ENCODE measurements at places on chromosomes 1 and 21. TPM values are rescaled to one million over a fixed set of nuclear protein-coding genes. Genes with fewer than 3 reads are reported as not detected.

GRCh38 chr1:93033785-93034184, 45.3 kb upstream of the MTF2 start:
- no peak for DNase-seq

The CYP2J2 gene
- total RNA-seq = not detected

GRCh38 chr1:60390593-60391282, 317.2 kb upstream of the C1orf87 start:
- DNase-seq = no peak

DNA sequence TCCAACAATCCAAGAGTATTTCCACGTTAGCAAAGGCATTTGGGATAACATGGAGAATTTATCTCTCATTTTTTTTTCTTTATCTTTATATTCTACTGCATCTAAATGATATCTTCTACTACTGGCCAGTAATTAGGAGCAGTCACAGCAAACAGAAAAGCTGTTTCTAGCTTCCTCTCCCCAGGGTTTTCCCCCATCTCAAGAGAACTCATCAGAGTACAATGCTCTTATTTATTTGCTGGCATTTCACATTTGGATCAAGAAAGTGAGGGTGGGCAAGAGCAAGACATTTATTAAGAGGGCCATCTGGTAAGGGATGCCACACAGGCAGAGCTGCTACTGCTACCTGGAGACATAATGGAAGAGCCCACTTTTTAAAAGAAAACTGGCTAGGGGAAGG, 368.2 kb downstream of the USH2A start:
- no peak for DNase-seq

DNA sequence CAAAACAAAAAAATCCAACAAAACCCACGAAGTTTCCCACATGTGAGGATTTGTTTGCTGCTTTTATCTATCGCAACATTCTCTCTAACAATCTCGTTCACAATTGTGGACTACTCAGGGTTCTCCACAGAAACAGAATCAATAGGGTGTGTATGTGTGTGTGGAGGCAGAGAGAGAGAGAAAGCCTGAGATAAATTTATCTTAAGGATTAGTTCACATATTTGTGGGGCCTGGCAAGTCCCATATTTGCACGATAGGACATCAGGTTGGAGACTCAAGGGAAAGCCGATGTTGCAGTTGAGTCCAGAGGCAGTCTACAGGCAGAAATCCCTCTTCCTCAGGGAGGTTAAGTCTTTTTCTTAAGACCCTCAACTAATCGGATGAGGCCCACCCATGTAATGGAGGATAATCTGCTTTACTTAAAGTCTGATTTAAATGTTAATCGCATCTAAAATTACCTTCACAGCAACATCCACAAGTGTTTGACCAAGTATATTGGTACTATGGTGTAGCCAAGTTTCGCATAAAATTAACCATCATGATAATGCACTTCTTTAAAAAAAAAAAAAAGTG, 31.7 kb downstream of the ADAMTS1 start:
- DNase-seq = no peak

The NGF gene
- 5.4 TPM for total RNA-seq

- no peak for DNase-seq
Measured at GRCh38 chr1:89191314-89191713, 7.4 kb downstream of the GBP4 start.

DNA sequence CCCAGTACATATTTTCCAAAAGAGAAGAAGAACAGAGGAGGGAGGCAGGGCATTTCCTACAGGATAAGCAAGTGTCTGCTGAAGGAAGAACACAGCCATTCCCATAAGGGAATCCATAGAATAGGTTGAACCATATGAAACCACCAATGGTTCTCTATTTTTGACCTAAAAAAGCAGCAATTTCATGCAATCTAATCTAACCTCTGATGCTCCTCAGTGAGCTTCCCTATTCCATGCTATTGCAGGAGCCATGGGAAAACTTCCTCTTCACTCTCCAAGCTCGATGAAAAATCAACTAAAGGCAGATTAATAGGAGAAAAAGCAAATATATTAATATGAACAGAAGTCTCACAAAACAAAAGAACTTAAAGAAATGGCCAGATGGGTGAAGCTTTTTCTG, 50.5 kb downstream of the SIPA1L2 start:
- DNase-seq = no peak

DNA sequence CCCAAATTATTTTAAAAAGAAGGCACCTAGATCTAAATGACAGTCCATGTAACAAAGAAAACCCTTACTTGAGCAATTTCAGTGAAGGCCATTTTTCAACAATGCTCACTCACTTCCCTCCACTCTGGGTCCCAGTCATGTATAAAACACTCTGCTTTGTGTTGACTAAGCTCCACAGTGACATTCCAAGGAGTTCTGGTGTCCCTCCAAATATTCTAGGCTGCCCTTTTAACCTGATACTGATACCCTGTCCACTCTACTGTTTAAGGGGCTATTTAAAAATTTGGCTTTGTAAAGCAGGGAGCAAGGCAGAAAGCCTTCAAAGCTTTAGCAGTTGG, 73.6 kb downstream of the GNG12 start:
- DNase-seq = no peak

DNA sequence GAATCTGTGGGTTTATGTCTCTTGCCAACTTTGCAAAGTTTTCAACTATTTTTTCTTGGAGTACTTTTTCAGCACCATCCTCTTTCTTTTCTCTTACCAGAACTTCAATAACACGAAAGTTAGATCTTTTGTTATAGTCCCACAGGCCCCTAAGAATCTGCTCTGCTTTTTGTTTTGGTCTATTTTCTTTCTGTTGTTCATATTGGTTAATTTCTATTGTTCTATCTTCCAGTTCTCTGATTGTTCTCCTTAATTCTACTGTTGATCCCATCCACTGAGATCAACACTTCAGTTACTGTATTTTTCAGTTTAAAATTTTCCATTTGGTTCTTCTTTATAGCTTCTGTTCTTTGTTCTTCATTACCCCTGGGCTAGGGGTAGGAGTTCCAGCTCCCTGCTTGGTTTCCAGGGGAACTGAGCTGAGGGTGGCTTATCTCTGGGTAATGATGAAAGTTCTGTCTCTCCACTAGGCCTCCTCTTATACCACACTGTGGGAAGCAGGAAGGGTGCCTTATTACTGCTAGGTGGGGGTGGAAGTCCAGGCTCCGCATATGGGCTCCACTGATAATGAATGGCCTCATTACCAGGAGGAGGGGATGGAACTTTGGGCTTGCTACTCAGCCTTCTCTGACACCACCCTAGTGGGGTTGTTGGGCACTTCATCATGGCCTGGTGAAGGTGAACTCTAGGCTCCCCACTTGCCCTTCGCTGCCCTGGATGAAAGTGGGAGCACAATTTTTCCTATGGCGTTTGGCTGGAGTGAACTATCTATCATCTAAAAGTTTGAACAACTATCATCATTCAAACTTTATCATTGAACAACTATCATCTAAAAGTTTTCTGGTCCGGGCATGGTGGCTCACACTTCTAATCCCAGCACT, 39.3 kb downstream of the NAV1 start:
- no peak for DNase-seq

All from sigmoid colon (tissue), 7 donors.